ENCODE measurements at places on chromosomes 3 and 15.

DNA sequence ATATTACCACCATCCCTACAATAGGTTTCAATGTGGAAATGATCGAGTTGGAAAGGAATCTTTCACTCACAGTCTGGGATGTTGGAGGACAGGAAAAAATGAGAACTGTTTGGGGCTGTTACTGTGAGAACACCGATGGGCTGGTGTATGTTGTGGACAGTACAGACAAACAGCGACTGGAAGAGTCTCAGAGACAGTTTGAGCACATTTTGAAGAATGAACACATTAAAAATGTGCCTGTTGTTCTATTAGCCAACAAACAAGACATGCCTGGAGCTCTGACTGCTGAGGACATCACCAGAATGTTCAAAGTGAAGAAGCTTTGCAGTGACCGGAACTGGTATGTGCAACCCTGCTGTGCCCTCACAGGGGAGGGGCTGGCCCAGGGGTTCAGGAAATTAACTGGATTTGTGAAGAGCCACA lies 510 bp downstream of the ARL14 start:
- DNase-seq: no peak

DNA sequence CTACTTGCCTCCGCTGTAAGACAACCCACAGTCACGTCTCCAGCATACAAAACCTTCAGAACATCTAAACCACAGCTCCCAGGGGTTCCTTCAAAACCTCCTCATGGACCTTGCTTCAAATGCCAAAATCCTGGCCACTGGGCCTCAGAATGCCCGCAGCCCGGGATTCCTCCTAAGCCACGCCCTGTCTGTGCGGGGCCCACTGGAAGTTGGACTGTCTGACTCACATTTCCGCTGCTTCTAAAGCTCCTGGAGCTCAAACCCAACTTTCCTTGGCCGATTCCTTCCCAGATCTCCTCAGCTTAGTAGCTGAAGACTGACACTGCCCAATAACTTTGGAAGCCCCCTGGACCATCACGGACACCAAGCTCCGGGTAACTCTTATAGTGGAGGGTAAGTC lies 17.9 kb upstream of the OR5H6 start:
- DNase-seq: no peak

DNA sequence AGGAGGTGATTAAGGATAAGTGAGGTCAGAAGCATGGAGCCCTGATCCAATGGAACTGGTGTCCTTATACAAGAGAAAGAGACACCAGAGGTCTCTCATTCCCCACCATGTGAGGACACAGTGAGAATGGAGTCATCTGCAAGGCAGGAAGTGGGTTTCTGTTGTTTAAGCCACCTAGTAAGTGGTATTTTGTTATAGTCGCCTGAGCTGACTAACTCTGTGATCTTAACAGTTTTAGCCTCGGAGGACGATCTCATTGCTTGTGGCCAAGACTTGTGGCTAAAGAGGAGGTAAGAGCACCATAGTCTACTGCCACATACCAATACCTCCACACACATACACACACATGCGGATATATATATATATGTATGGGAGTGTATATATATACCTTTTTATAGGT lies 73.8 kb downstream of the MCTP2 start:
- DNase-seq: no peak

DNA sequence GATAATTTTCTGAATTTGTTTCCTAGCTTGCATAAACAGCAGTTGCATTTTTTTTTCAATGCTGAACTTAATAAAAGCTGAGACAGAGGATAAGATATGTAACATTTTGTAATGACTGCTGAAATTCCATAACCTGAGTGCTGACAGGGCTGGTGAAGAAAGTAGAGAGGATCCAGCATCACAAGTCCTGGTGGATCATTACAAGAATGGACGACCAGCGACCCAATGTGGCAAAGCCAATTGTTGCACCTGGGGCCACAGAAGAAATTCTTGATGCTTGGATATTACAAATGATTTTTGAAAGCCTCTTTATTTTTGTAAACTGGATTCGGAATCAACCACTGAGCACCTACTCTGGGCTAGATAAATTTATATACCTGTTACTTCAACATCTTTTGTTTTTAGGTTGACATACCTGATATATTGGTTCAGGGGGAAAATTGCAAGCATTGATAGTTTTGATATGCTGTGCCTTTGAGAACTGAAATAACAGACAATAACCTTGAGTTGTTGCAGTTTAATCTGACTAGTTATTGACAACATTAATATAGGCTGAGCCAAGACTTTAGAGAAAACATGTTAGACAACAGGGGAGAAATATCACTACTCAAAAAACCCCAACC lies 3.9 kb upstream of the ACTL6A start:
- no peak for DNase-seq

DNA sequence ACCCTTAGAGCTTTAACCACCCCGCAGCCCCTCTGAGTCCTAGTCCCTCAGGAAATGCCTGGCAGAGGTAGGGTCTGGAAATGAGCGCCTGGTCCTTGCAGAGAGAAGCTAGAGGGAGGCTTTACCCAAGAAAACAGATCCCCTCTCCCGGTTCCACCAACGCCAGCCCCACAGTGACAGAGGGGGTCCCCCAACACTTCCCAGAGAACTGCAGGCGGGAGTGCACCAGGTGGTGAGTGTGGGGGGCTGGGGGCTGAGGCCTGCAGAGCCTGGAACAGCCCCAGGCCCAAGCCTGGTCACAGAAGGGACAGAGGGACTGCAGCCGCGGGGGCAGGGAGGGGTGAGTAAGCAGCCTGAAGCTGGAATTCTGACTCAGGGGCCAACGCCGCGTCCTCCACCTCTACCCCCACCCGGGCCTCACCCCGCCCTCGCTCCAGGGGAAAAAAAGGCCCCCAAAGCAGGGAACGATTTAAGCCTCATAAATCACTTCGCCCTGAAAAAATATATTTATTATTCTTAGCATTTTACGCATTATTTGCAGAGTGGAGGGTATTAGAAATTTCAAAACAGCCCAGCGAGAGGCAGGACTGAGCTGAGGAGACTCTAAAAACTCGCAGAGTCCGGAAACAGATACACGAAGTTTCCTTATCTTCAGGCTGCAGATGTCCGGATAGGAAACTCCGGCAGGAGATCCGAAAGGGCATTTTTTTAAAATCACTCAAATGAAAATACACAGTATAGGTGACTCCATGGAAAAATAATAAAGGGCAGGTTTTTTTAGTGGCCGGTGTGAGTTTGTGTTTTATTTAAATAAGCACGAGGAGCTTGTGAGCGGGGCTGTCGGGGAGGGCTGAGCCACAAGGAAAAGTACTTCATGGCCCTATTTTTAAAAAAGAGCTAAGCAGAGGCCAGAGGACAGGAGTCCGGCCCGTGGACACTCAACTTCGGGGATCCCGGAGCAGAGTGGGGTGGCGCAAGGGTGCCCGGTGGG lies 10.0 kb downstream of the GATA2 start:
- no peak for DNase-seq

DNA sequence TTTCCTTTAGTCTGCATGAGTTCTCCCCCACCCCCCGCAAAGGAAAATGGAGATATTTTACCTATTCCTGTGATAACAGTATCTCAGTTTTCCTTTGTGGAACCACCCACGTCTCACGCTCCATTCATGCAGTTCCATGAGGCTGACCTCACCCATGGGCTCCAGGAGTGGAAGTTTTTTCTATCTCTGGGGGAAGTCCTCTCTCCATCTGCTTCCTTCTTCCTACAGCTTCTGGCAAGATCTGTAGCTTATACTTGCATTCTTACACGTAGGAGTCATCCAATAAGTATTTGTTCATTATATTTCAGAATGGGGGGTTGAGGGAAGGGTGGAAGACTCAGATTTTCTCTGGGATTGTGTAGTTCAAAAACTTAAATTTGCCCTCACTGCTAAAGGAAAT lies 5.8 kb upstream of the GLCE start:
- DNase-seq: no peak

GRCh38 chr3:12601072-12601471 lies 44.2 kb downstream of the MKRN2 start:
- no peak for DNase-seq

DNA sequence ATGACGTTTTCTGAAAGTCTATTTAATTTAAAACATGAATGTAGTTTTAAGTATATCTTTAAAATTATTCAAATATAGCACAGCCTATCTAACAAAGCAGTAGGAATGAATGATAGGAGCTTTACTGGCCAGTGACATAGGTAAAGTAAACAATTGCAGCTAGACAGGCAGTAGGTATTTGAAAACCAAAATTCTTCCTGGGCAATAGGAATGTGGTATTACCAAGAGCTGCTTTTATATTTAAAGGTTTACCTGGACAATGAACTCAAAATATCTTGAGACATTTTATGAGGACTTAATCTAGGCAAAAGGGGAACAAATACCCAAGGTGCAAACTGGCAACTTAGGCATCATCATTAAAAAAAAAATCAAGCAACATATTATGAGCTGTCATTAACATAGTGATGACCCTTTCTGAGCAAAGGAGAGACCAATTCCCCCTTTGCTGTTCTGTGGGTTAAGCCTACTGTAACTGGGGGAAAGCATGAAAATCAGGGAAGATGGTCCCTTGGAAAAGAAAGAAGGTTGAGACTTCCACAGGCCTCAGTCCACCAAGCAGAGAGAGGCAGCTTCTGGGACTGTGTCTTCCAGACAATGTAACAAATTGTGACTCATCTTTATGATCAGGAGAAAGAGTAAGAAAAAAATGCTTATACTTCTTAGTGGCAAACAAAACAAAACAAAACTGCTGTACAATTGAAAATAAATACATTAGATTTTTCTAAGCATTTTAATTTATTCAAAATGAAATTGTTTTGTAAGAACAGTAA lies 12.9 kb downstream of the ISL2 start:
- DNase-seq: no peak

- no peak for DNase-seq
Measured at GRCh38 chr3:124950026-124950425, 15.5 kb upstream of the MUC13 start.

GRCh38 chr3:27031476-27031875 lies 337.7 kb downstream of the NEK10 start:
- no peak for DNase-seq

DNA sequence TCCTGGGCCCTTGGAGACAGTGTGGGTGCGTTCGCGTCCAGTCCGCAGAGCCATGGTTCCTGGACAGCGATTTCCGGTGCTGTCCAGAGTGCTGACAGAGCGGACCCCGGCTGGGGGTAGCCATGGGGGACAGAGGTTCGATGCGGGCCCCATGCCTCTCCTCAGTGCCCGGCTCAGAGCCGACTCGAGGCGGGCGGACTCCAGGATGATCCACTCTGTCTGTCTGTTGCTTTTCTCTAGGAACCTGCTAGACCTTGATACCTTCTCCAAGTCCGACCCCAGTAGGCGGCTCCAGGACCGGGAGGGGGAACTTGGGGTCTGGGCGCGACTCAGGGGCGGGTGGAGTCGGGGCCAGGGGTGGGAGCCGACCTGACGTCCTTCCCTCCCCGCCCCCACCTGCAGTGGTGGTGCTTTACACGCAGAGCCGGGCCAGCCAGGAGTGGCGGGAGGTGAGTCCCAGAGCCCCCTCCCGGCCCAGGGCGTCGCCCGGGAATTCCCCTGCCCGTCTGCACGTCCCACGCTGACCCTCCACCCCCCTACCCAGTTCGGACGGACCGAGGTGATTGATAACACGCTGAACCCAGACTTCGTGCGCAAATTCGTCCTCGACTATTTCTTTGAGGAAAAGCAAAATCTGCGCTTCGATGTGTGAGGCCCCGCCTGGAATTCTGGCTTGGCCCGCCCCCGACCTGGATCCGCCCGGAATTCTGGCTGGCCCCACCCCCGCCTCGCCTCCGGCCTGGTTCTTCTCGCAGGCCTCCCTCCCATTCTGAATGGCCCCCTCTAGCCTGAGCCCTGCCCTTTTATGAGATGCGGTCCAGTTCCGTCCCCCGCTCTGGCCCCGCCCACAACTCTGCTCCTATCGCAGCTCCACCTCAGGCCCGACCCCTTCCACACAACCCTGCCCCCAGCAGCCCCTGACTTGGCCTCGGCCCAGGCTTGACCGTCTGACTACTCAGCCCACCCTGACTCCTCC lies 1.0 kb downstream of the CPNE9 start:
- DNase-seq: no peak

DNA sequence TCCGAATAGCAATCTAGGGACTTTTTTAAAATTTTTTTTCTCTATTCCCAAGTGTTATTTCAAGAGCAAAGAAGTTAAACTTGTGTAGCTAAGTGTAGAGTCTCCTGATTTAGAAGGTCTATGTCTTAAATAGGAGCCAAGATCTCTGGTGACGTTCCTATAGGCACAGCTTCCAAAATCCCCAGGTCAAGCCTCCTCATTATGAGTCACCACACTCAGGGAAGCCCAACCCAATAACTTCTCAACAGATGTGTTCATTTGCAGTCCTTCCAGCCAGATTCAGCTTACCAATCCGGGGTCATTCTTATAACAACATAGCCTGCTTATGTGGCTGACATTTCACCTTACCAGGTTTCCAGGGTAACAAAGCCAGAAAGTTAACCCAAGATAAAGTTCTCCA lies 270.3 kb downstream of the IL5RA start:
- DNase-seq: no peak

DNA sequence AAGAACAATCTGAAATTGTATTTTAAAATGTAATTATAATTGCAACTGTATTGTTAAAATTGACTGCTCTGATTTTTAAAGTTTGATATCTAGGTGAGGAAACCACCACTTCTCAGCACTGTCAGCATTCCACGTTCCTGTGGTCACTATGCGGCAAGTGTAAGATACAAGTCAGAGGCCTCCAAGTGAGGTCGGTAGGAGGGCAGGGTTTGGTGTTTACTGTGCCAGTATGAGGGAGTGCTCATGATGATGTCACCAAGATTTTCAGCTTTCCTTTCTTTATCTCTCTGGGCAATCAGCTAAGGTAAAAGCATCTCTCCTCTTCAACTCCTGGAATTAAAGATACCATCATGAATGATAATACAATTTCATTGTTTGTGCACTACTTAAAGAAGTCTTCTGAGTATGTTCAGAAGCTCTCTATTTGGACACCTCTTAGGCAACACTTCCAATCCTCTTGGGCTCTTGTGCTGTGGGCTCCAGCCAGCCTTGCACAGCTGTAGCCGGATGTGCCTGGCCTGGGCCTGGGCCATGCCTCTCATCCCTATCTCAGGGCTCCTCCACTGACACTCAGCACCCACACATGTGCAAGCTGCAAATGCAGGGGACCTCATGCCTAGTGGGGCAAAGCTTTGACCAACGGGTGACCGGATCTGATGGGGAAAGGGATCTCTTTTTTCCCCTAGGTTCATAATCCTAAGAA lies 42.9 kb downstream of the CCR3 start:
- peak; percentile 28 for DNase-seq

DNA sequence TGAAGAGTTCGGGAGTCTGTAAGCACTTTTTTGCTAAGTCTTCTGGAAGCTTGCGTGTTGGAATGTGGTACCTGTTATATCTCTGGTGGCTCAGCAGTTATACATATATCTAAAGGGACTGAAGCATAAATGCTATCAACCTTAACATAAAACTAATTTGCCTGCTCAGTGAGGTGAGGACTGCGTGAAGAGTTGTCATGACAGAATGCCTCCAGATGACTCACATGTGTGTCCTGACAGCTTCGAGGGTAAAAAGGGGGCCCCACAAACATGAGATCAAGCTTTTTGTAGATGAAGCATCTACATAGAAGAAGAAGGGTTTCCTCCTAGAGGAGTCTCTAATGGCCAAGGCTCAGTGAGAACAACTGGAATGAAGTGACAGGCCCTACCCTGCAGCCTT lies 88.8 kb upstream of the C3orf80 start:
- no peak for DNase-seq

- DNase-seq: no peak
Measured at GRCh38 chr15:101438482-101439284, 50.8 kb downstream of the PCSK6 start.

All from activated T-helper 9 cell treated with anti-CD3 and anti-CD28 coated beads, Interleukin-2, amount 50 U/mL, for 16 hours (primary cell).